CD8-positive, alpha-beta T cell (primary cell): ENCODE measurements at places on chromosomes 7 and 10.

GRCh38 chr10:86106616-86107015, 260.0 kb downstream of the GRID1 start:
- DNase-seq, result peak; percentile 45

- no peak for DNase-seq
These were observed 40.1 kb upstream of the XPNPEP1 start for GRCh38 chr10:109963439-109963838.

DNA sequence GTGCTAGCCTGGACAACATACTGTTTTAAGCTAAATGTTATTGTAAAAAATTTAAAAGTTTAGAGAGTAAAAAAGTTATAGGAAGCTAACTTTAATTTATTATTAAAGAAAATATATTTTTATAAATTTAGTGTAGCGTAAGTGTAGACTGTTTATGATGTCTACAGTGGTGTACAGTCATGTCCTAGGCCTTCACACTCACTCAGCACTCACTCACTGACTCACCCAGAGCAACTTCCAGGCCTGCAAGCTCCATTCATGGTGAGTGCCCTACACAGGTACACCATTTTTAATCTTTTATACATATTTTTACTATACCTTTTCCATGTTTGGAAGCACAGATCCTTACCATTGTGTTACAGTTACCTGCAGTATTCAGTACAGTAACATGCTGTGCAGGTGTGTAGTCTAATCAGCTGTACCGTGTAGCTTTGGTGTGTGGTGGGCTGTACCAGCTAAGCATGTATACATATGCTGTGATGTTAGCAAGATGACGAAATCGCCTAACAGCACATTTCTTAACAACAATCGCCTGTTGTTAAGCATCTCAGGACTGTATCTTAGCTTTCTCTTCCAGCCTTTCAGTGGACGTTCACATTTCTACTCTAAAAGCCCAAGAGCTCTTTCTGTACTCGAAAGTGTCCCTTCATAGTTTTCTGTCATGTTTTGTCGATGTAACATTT, 12.5 kb downstream of the RNF32 start:
- DNase-seq, result no peak

GRCh38 chr7:102991540-102992214, 78.9 kb downstream of the LRRC17 start:
- DNase-seq, result no peak

DNA sequence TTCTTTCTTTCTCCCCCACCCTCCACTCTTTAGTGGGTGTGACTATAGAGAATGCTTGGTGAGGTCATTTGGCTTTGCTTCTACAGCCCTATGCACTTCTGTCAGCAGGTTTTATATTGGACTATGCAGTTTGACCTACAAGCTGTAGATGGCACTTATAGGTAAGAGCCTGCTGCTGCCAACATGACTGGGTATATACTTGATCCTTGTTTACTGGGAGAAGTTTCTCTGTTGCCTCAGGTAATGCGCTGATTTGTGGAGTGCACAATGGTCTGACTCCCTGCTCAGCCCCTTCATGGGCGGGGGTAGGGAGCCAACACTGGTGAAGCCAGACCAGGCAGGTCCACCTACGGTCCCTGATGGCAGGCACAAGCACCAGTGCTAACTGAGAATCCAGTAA, 33.7 kb upstream of the C7orf33 start:
- DNase-seq, result no peak

- no peak for DNase-seq
These were observed 665.5 kb downstream of the GATA3 start for GRCh38 chr10:8719971-8720370.

- DNase-seq, result no peak
These were observed 244.4 kb downstream of the ZWINT start for GRCh38 chr10:56116684-56117083.

DNA sequence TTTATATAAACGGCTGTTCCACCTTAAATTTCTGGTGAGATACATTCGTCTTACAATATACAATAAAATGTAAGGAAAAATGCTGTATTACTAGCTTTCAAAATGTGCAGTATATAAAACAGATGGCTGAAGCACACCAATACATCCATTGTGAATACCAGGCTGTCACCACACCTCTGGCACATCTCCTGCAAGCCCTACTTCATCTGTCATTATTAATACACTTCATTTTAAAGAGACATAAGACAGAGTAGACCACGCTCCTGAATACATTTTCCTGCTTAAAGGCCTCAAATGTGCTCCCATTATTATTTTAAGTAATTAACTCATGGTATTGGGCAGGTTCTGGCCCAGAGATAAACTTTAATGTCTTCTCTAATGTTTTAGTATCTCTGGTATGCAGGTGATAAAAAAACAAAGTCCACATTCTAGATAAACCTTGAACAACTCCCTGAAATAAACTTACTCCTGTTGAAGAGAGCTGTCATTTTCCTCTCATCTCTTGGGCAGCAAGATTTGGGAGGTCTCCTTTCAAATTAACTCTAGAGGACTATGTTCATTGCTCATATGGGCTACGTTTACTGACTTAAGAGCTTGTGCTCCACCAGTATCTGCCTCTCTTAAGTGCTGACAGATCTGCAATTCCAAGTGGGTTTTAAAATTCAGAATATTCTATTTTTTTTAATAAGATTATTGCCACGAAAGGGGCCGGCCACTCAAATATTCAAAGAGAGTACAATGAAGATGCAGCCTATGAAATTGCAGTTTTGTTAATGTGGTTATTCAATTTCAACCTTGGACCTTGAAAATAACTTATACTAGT, 396.5 kb upstream of the SEMA3D start:
- no peak for DNase-seq

GRCh38 chr7:646951-647350, 79.5 kb upstream of the DNAAF5 start:
- no peak for DNase-seq
